ENCODE measurements at places on chromosomes 6 and 20.

DNA sequence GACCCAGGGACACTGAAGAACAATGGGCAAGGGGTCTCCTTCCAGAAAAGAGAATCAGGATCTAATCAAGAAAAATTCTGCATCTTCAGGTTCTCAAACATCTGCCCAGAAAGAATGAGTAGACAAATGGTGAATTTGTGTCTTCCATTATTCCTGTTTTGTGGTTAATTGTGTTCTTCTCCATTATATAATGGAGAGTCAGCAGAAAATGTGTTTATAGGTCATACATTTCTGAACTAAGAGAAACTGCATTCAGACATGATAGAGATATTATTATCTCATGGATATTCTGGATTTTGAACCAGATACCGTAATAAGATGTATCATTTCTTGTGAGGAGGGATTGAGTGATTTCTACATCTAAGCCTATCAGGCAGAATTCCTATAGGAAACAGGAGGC lies 581.7 kb upstream of the JAG1 start:
- DNase-seq, result no peak

- no peak for DNase-seq
Observed at GRCh38 chr6:81718126-81718525, 34.4 kb downstream of the TENT5A start.

DNA sequence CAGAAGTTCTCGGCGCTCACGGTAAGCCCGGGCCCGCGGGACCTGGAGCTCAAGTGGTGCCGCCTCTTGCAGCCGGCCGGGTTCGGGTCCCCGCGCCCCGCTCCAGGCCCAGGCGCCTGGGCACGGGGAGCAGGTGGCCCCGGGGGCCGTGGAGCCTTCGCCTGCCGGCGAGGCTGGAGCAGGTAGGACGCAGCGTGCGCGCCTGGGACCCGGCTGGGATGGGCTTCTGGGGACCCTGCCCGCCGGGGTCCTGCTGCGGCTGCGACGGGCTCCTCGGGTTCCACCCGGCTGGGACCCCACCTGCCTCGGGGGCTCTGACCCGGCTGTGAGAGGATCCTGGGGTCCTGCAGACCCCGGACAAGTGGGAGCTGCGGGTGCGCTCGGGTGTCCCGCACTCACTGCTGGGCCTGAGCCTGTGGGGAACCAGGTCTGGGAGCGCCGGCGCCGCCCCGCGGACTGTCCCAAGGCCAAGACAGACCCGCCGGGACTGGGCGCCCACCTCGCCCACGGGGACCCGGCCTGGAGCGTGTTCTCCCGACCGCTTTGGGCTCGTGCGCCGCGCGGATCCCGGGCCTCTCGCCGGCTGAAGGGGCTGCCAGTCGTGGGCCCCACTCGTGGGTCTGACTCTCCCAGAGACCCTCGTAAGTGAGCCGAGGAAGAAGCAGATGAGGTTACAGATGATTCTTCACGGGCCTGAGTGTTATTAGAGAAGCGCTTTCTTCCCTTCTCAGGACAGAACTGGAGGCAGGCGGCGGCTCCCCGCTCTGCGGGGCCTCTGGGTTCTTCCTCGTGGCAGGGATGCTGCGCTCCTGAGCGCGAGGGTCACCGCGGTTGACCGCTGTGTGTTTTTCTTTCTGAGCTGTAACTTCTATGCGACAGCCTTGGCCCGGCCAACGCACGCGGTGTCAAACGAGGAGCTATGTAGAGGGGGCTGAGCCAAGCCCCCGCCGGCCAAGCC lies 729 bp downstream of the SMOC2 start:
- no peak for DNase-seq

DNA sequence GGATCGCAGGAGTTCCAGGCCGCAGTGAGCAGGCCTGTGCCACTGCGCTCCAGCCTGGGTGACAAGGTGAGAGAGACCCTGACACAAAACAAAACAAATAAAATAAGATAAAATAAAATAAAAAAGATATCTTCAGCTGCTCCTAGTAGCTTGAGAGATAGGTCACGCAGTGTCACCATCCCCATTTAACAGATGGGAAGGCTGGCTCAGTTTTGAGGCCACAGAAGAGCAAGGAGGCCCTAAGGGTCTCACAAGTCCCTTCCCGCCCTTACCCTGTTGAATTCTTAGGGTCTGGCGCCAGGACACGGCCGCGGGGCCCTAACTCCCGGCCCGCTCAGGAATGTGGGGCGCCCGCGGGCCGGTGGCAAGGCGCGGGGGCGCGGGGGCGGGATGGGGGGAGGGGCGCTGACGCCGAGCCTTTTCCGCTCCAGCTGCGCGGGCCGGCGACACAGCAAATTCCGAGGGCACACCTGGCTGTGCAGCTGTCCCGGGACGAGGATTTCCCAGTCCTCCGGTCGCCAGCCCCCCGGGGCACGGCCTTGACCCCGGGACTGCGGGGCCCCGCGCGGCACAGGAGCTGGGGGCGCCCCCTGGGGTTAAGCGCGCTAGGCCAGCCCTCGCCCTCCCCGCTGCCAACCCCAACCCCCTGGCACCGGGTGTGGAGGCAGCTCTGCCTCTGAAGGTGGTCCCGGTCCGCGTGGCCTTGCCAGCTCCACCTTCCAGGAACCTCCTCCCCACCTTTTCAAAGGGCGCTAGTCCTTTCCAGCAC lies 10.3 kb upstream of the R3HDML start:
- DNase-seq, result no peak

- DNase-seq, result no peak
Observed at GRCh38 chr6:149158076-149158475, 159.4 kb upstream of the TAB2 start.

GRCh38 chr6:129417416-129418086 lies 292.4 kb downstream of the ARHGAP18 start:
- no peak for DNase-seq

DNA sequence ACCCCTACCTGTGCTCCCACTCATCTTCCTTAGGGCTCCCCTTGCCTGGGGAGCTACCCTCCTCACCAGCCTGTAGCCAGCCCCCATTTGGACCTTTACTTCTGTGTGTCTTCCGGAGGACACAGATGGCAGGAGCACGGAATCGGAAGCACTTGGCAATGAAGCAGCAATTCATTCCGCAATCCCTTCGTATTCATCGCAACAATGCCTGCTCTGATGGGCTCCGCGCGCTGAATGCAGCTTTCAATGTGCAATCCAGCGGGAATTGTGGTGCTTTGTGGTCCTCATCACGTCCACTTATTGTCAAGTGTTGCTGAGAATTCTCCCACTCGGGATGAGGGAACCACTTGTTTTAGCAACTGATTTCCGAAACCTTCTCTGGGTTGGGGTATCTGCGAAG lies 336.0 kb downstream of the DHX35 start:
- DNase-seq, result no peak

- no peak for DNase-seq
Observed at GRCh38 chr20:37273988-37274387, 12.4 kb upstream of the GHRH start.

GRCh38 chr6:19812512-19813119 lies 24.6 kb upstream of the ID4 start:
- no peak for DNase-seq

DNA sequence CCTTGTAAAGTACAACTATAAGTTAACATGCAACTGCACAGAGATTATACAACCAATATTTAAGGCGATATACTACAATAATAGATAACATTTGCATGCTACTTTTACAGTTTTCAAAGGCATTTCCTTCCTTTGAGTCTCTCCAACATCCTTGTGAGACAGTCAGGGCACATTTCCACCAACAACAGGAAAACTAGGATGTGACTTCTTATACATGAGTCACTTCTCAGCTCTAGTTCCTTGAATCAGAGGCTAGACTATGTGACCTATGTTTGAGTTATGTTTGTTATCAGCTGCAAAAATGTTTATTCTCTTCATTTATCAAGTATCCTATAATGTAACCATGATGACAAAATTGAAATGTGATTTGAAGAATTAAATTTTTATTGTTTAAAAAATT lies 51.7 kb upstream of the TFAP2D start:
- no peak for DNase-seq

DNA sequence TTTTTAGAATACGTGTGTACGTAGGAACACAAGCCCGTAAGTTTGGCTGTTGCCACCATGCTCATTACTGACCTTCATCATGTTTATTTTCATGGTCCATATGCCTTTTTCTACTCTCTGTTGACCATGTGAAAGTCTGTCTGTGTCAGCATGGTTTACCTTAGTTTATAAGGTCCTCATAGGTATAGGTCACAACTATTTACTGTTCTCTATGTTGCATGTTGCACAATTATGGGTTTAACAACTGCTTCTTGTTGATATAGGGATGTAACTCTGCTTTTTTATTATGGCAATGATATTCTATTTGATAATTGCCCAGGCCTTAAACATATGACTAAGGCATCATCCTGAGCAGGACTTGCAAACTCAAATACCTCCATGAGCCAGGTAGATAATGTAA lies 13.4 kb upstream of the RANBP9 start:
- no peak for DNase-seq

DNA sequence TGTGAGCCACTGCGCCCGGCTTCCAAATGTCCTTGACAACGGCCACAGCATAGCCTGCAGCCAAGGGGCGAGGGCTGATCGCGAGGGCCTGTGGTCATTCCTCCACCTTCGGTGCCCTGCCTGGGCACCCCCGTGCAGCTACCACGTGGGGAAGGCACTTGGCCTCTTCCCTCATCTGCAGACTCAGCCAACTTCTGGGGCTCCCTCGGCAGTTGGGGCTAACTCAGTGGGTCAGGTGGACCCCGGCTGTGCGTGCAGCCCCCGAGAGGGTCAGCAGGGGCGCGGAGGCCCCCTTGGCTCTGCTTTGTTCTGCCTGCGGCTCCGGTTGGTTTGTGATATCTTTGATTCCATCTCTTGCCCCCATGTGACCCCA lies 52.9 kb upstream of the BHLHE23 start:
- DNase-seq, result no peak

DNA sequence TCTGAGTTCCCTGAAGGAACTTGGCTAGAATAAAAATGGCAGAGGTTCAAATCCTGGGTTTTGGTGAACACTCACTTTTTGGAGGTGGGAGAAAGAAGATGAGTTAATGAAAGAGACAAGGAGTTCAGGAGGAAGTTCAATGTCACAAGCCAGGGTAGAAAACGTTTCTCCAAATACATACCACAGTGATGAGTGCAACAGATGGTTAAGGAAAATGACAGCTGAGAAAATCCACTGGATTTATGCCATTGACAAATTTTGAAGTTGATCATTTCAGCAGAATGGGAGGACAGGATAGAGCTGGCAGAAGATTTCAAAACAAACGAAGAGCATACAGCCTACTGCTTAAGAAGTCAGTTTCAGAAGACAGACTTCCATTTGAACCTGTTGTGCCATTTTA lies 122.7 kb downstream of the GFRAL start:
- DNase-seq, result no peak

DNA sequence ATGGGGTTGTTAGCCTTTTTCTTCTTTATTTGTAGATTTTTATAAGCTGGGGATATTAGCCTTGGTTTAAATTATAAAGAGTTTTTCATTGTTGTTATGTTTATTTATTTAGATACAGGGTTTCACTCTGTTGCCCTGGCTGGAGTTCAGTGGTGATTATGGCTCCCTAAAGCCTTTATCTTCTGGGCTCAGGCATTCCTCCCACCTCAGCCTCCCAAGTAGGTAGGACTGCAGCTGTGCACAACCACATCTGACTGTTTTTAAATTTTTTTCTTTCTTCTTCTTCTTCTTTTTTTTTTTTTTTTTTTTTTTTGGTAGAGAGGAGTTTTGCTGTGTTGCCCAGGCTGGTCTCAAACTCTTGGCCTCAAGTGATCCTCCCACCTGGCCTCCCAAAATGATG lies 80.9 kb downstream of the UBE3D start:
- no peak for DNase-seq

DNA sequence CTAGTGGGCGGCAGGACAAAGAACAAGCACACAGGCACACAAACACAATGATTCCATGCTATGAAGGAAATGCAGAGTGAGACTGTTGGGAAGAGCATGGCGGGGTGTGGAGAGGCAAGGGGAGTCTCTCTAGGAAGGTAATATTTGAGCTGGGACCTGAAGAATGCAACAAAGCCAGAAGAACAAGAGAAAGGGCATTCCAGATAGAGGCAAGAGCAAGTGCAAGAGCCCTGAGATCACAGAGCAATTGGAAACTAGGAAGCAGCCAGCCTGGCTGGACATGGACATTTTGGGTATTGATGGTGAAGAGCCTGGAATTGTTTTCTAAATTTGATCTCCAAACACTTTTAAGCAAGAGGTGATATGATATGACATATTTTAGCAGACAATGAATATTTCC lies 15.4 kb downstream of the SRXN1 start:
- DNase-seq, result no peak

DNA sequence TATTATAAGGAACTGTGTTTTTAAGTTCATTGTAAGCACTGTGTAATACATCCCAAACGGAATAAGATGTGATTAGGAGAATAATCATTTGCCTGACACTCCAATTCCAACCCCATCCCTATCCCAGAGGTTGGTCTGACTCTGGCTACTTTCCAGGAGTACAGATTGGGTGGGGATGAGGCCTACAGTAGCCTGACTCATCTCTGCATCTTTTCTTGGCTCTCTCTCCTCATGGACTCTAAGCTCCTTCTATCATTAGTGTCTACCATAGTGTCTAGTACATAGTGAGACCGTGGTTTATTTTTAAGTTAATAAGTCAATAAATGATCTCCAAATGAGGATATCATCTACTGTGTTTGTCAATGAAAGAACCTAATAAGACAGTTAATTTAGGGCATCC lies 92.2 kb upstream of the CNKSR3 start:
- DNase-seq, result no peak

- DNase-seq, result no peak
Observed at GRCh38 chr6:29850011-29850553, 22.5 kb downstream of the HLA-G start.

DNA sequence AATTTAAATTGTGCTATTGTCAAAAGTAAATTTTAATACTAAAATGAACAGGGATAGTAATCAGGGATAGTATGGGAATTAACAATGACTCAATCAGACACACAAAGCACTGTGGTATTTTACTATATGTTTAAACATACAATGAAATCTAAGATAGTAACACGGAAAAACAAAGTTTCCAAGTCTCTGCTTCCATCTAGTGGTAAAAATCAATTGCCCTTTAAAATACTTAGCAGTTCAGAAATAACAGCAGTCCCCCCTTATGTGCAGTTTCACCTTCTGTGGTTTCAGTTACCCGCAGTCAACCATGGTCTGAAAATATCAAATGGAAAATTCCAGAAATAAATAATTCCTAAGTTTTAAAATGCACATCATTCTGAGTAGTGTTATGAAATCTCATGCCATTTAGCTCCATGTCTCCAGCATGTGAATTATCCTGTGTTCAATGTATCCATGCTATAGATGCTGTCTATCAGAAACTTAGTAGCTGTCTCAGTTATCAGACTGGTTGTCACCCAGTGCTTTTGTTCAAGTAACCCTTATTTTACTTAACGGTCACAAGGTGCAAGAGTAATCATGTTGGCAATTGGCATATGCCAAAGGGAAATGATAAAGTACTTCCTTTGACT lies 58.5 kb downstream of the AHI1 start:
- no peak for DNase-seq
